ENCODE measurements at places on chromosomes 1 and 21.

DNA sequence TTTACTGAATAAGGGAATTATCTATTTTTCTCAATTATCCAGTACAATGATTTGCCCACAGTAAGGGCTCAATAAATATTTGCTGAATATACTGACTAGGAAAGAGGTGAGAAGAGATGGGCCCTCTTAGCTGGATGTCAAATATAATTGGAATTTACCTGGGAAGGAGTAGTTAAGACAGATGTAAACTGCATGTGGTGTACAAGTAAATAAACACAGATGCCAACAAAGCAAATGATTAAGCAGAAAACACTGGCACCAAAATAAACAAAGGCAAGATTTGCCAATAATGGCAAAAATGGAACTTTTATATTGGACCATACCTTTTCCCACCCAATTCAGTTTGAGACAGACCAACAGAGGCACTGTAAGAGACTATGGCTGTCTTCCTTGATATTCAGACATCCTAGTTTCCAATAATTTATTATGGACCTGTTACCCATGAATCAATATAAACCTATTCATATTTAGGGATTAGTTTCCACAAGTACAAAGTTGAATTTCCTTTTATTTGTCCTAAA lies 7.4 kb downstream of the PNRC2 start:
- no peak for DNase-seq

- DNase-seq = no peak
Observed at GRCh38 chr1:192892934-192893333, 84.1 kb downstream of the RGS2 start.

DNA sequence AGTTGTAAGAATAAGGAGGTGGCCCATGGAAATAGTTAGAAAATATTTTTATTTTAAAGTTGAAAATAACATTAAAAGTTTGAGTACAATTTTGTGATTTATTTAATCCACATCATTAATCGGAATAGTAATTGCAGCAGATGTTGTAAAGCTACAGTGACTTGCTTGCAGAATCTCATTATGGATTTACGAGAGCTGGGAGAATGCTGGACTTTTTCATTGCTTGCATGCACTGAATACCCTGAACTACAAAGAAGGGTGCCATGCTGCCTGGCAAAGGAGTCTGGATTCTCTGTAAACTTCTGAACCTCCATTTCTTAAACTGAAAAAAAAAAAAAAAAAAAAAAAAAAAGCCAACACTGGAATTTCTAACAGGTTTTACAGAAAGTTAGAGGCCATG lies 26.5 kb downstream of the WDR64 start:
- no peak for DNase-seq

DNA sequence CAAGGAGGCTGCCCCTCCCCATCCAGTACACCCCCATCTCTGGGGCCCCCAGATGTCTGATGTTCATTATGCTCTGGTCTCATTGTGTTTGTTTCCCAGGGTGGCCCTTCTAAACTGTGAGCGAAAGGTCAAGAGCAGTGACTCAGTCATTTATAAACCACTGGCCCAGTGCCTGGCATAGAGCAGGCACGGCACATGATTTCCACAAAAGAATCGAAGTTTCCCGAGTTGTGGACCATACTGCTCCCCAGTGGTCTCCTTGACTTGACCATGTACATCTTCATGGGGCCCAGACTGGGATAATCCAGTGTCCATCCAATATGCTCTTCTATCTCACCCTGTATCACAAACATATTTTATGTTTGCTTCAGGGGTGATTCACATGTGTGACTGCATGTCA lies 153.3 kb downstream of the NR5A2 start:
- DNase-seq = no peak

DNA sequence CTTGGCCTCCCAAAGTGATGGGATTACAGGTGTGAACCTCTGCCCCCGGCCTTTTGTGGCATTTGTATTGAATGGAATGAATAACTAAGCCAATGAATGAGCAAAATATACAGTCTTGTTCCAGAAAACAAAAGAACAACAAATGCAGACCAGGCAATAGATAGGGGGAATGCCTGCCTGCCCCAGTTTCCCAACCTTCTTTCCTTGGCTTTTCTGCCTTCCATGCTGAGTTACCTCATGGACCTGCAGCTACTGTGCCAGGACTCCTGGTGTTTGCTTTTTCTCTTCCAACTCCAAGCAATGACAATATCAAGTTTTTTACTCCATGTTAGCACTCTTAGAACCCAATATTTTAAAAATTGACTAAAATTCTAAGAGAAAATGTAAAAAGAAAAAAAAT lies 58.6 kb upstream of the BACH1 start:
- DNase-seq = no peak

DNA sequence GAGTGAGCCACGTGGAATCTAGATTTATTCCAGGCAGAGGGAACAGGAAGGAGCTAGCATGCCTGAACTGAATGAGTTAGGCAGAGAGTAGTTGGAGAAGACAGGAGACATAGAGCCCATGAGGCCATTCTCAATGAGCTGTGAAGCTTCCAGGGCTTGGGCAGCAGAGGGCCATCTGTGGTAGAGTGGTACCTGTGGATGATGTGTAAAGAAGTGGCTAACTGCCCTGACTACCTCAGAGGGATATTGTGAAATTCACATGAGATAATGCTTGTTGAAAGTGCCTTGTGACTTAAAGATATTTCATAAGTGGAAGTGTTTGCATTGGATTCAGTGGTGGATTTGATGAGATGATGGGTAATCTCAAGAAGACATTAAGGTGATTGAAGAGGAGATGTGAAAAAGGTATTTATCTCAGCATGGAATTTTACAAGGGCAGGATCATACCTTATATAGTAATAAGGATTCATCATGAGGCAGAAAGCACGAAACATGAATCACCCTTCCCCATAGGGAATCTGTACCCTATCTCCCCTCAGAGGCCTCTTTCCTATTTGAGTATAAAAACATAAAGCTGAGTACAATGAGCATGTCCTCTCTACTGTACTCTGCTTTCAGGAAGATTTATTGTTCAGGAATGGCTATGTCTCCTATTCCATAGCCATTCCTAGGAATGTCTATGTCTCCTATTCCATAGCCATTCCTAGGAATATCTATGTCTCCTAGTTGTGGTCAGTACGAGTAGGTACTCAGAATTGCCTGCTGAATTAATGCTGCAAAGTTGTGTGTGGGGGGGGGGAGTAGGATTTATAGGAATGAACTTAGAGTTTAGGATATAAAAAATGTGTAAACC lies 146.8 kb downstream of the PAPPA2 start:
- no peak for DNase-seq
